G401 (cell line): ENCODE measurements at places on chromosomes 7 and 10.

- DNase-seq: no peak
Measured at GRCh38 chr7:73909996-73910395, 49.0 kb downstream of the TMEM270 start.

DNA sequence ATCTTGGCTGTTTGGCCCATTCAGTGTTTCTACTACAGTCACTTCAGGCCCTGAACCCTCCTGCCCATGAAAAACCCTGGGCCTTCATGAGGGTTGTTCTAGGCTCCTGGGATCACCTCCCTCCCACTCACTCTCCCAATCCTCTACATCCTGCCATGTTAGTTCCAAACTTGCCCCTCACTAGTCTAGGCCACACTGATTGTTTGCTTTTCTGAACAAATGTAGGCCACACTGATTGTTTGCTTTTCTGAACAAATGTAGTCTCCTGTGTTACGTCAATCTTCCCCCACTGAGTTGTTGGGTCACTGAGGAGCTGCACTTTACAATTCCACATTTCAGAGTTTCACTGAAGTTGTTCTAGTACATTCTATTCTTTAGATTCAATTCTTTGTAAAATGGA is 5.3 kb upstream of the ALDH18A1 start:
- DNase-seq: no peak

- DNase-seq: no peak
Measured at GRCh38 chr10:78944723-78945312, 123.9 kb upstream of the ZMIZ1 start.

- peak; percentile 91 for DNase-seq
Measured at GRCh38 chr7:26612742-26613141, 251.6 kb downstream of the SKAP2 start.

GRCh38 chr10:37700886-37701780 is 156.3 kb downstream of the ZNF248 start:
- no peak for DNase-seq

GRCh38 chr10:58385784-58386112 is 538 bp downstream of the TFAM start:
- DNase-seq: no peak

GRCh38 chr10:132730573-132730953 is 55.4 kb downstream of the NKX6-2 start:
- no peak for DNase-seq

DNA sequence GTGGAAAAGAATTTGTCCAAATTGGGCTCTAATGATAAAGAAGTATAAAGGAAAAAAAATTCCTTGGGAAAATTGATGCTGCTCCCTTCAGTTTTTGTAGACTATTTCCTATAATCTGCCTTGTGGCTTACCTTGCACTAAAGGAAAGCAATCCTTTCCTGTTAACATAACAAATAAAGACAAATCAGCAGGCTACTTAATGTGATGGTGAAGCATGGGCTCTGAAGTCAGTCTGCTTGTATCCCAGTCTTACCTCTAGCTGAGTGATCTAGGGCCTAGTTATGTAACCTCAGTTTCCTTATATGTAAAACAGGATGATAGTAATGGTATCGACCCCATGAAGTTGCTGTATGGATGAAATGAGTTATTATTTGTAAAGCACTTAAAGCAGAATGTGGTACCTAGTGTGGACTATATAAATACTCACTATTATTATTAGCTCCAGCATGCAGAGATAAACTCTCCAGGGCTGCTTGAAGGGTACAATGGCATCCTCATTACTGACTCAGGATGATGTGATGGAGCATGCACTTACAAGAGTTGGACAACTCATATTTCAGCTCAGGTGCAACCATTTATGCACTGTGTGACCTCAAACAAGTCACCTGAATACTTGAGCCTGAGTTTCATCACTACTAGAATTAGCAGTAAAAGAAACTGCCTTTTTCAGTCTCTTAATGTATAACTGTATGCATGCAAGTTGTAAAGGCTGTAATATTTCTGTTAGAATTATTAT is 156.1 kb downstream of the DKK1 start:
- no peak for DNase-seq

GRCh38 chr7:138975343-138976104 is 5.7 kb downstream of the KIAA1549 start:
- no peak for DNase-seq

GRCh38 chr10:65110009-65110408 is 1588.8 kb downstream of the REEP3 start:
- no peak for DNase-seq

DNA sequence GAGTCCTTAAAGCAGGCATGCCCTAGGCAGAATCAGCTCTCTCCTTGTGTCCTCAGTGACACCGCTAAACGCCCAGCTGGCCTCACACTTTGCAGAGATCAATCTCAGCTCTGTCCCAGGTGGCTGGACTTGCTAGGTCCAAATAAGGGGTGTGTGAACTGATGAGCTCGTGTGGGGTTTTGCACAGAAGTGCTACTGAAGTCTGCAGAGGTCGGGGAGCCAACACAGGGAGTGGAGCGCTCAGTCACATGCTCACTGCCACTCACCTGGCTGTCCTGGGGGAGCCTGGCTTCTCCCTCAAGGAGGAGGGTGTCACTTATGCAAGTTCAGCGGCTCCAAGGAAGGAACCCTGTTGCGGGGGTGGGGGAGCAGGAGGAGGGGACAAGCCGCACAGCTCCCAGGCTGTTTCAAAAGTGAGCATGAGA is 2.0 kb downstream of the ELN start:
- DNase-seq: peak; percentile 49

- peak; percentile 11 for DNase-seq
Measured at GRCh38 chr10:4051011-4051640, 266.1 kb upstream of the KLF6 start.

DNA sequence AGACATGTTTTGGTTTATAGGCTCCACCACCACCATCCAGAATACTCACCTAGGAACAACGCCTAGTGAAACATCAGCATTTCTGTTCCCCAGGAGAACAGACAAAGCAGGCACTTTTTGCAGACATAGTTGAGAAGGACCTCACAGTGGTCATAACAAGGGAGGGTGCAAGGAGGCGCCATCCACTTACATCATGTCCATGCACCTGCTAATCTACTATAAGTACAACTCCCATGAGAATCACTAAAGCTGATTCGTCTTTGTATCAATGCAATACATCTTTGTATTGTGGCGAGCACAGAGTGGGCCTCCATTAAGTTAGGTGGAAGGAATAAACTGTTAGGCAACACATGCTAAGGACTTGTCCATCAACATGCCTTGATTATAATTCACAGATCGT is 207.1 kb downstream of the KCNMA1 start:
- DNase-seq: no peak

DNA sequence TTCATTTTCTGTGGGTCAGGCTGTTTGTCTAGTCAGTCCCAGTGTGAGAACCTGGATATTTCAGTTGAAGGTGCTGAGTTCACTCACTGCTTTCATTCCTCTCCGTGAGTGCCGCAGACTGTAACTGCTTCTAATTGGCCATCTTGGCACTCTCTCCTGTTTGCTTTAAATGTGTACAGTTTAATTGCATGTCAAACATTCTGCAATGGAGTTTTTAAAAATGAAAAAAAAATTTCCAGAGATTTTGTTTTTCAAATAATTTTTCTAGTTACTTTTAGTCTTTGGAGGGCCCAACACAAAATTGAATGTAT is 87.8 kb downstream of the CCSER2 start:
- DNase-seq: no peak

DNA sequence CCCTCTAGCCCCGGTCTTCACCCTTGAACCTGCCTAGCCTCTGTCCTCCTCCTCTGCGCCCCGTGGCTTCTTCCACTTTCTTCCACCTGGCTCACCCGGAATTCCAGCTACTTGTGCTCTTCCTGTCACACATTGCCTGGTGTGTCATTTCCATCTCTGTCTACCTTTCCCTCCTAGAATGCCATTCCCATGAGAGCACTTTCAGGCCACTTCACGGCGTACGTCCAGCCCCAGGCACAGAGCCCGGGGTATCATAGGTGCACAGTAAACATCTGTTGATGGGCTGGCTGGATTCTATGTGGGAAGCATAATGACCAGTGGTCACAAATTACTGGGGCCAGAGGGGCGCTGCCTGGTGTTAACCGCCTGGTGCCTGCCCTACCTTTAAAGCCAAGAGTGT is 161.3 kb downstream of the CUX1 start:
- no peak for DNase-seq

DNA sequence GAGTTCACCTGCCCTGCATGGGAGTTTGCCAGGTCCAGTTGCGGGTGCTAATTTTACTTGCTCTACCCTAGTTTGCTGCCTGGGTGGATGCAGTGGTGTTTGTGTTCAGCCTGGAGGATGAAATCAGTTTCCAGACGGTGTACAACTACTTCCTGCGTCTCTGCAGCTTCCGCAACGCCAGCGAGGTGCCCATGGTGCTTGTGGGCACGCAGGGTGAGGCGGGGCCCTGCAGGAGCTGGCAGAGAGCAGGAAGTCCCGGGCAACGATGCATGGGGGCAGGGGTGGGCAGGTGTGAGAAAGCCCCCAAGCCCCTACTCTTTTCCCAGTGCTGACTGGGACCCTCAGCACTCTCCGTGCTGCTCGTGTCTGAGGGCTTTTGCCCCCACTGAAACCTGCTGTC is 31.3 kb downstream of the AGAP3 start:
- DNase-seq: no peak

DNA sequence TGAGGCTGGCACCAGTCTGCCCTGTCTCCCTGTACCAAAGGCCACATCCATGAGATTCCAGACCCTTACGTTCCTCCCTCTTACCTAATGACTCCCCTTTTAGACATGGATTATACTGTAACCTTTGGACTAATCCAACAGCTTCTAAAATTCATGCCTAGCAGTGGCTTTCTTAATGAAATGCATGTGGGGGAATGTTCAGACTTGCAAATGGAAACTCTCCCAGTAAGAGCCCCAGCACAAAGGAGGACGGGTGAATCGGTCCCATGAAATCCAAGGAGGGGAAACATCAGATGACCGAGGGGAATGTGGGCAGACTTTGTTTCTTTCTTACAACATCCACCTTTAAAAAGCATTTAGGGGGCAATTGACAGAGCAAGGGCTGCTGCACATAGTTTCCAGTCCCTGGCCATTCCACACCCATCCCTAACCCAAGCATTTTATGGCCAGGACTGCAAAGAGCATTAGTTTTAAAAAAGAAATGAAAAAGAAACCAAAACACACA is 71.5 kb downstream of the COL13A1 start:
- DNase-seq: no peak

GRCh38 chr7:2209146-2209960 is 23.4 kb downstream of the MAD1L1 start:
- peak; percentile 64 for DNase-seq

GRCh38 chr7:113109718-113110117 is 8.6 kb downstream of the SMIM30 start:
- no peak for DNase-seq

GRCh38 chr10:117587036-117587435 is 44.5 kb downstream of the EMX2 start:
- DNase-seq: no peak

- no peak for DNase-seq
Measured at GRCh38 chr7:14766747-14767146, 135.8 kb downstream of the DGKB start.

GRCh38 chr7:138137423-138138171 is 61.3 kb downstream of the AKR1D1 start:
- DNase-seq: no peak

- DNase-seq: no peak
Measured at GRCh38 chr7:51035716-51036115, 253.0 kb upstream of the GRB10 start.

DNA sequence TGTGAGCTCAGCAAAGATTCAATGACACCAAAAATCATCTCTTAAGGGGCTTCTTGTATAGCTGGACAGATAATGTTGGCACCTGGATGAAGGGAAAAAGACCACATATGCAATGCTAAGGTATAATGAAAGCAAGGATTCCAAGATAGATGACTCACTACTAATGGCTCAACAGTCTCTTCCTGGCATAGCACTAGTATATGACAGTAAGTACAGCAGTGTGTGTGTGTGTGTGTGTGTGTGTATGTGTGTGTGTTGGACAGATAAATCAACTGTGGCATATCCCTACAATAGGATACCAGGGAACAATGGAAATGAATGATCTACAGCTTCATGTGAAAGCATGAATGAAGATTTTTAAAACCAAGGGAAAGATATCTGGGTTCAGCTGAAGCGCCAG is 257.1 kb downstream of the SFMBT2 start:
- no peak for DNase-seq

- DNase-seq: no peak
Measured at GRCh38 chr7:139829025-139829774, at the start of gene TBXAS1. TBXAS1 (plus strand) TSS chr7:139829264; CDS start chr7:139829391, 127 bp downstream.

DNA sequence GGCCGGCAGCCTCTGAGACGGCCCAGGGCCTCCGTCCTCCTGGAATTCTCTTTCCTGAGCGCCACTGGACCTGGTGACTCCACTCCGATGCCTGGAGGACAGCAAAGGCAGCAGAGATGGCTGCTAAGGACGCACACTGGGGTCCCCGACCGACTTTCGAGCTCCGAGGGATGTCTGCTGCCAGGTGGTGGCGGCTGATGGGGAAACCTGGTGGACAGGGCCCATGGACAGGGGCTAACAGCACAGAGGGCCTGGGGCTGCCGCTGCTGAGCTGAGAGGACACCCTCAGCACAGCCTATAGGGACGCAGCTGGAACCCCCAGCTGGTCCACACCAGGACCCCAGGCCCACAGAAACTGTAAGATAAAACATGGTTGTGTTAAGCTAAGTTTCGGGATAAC is 366.3 kb downstream of the DNAJB6 start:
- no peak for DNase-seq

GRCh38 chr7:15313361-15313760 is 248.5 kb downstream of the AGMO start:
- DNase-seq: no peak

- no peak for DNase-seq
Measured at GRCh38 chr10:103273041-103273441, 3.9 kb upstream of the INA start.

GRCh38 chr10:99450624-99451498 is 20.4 kb upstream of the GOT1 start:
- DNase-seq: no peak

DNA sequence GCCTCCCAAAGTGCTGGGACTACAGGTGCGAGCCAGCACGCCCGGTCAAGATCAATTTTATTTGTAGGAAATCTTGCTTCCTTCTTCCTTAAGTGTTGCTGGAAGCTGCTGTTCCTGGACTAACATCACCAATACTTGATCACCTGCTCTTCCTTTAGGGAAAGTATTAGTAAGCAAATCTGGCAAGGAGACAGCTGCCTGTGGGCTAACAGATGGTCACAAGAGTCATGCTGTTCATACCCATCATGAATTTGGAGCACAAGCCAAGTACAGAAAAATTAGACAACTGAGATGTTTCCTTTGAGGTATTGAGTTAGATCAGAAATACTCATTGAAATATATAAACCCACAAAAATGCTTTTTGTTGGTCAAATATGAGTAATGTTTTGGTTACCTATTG is 27.9 kb downstream of the BAIAP2L1 start:
- DNase-seq: peak; percentile 92

DNA sequence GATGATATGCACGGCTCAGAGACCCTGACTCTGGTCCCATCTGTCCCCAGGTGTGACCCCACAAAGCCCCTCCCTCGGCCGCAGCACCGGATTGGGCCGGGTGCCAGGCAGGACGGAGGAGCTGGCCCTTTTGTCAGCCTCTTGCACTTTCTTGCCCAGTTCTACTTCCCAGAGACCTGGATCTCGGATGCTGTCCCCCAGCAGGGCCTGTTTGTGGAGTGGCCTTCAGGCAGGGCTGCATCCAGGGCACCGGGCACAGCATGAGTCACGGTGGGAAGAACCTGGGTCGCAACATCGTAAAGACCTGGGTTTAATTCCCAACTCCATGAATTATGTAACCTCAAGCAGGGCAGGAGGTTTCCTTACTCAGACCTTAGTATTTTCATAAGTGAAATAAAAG is 158.4 kb upstream of the SH2B2 start:
- DNase-seq: no peak

- DNase-seq: no peak
Measured at GRCh38 chr10:14658331-14659127, 116.2 kb downstream of the FAM107B start.

GRCh38 chr10:105743343-105744056 is 1102.4 kb downstream of the SORCS3 start:
- DNase-seq: peak; percentile 21
